Fibroblast of lung (primary cell): ENCODE measurements at places on chromosomes 12 and 14. TPM values are rescaled to one million over a fixed set of nuclear protein-coding genes. Genes with fewer than 3 reads are reported as not detected.

Gene CELA1
- not detected in 2 replicates for polyA plus RNA-seq

DNA sequence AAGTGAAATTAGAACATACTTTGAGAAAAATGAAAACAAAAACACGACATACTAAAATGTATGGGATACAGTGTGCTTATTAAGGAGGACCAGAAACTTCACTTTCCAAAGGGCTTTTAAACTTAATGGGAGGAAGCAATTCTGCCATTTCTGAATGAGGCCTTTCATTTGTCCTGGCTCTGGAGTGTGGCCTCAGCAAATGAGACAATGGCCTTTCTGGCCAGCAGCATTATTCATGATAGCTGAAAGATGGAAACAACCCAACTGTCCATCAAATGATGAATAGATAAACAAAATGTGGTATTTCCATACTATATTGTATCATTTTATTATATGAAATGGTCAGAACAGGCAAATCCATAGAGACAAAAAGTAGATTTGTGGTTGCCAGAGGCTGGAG lies 338.6 kb downstream of the CEP128 start:
- no peak for DNase-seq

- no peak for DNase-seq
Observed at GRCh38 chr14:104746934-104747481, 5.9 kb upstream of the SIVA1 start.

DNA sequence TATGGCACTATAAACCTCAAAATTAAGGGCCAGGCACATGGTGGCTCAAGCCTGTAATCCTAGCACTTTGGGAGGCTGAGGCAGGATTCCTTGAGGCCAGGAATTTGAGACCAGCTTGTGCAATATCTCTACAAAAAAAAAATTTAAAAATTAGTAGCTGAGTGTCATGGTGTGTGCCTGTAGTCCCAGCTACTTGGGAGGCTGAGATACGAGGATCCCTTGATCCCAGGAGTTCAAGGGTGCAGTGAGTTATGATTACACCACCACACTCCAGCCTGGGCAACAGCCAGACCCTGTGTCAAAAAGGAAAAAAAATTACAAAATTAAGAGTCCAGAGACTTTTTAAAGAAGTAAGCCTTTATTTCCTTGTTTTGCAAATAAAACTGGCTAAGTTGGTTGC lies 1.8 kb upstream of the GCN1 start:
- DNase-seq, result no peak

GRCh38 chr14:72264716-72265115 lies 332.5 kb downstream of the RGS6 start:
- DNase-seq, result no peak
